Effector memory CD8-positive, alpha-beta T cell (primary cell): ENCODE measurements at places on chromosomes 7 and 10.

DNA sequence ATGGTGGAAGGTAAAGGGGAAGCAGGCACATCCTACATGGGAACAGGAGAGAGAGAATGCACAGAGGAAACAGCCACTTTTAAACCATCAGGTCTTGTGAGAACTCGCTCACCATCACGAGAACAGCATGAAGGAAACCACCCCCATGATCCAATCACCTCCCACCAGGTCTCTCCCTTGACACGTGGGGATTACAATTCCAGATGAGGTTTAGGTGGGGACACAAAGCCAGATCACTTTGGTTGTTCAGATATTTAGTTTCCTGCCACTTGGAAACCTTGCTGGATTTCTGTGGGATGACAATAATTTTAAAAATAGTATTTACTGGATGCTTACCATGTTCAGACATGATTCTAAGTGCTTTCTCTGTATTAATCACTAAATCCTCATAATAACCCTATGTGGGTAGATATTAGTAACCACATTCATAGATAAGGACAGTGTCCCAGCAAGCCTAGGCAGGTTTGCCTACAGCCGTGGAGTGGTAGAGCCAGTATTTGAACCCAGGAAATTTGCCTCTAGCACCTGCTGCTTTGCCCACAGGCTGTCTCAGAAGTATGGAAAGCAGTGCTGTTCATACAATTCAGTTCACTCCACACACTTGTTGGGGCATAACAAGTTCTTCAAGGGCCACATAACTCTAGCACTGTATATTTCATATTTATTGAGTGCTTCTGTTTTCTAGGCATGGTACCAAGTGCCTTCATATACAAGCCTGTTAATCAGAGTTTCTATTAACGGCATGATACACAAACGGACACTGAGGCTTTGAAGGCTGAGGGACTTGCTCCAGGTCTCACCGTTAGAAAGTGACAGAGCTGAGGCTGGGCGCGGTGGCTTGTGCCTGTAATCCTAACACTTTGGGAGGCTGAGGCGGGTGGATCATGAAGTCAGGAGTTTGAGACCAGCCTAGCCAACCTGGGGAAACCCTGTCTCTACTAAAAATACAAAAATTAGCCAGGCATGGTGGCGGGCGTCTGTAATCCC lies 8.3 kb downstream of the TLL2 start:
- DNase-seq, result no peak

DNA sequence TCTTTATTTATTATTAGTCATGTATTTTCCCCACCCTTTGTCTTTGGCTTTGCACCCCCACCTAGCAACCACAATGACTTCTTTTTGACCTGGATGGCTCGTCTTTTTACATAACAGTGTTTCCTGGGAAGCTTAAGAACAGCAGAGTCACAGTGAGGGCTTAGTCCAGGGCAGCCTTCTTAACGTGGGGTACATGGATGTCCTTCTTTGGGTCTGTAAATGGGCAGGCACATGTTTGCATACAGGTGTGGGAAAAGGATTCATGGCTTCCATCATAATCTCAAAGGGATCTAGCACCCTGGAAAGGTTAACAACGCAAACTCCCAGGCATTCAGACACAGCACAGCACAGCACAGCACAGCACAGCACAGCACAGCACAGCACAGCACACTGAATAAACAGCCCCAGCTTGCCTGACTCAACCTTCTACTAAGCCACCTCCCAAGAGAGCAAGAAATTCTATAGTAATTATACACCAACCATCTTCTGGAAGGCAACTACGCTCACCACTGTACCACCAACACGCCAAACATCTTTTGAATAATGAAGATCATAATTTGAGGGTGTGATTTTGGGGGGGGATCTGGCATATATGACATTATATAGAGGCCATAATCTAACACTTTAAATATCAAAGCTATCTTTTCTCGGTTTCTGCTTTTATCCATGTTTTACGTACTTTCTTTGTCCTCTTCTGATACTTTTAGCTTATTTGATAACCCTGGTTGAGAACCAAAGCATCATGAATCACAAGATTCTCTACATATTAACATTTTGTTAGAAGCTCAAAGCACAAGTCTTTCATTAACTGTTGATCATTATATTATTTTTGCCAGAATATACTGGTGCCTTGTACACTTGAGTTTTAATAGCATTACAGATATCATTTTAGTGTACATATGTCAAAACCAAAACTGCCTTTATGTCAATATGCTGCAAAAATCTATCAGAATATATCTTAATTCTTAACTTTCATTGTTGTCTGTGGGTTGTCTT lies 177.2 kb upstream of the KLF14 start:
- no peak for DNase-seq

DNA sequence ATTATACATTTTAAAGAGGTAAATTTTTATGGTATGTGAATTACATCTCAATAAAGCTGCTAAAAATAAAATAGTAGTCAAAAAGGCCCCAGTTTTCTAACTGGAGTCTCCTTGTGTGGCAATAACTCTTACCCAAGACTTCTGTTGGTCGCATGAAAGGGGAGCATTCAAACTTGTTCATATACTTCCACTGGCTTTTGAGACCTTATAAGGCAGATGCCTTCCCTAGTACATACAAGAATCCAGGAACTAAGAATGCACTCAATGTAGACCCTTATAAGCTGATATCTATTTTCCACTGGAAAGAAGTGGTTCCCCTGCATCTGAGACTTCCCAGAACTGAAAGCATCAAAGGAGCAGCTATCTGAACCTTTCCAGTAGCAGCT lies 13.0 kb downstream of the BCAP29 start:
- DNase-seq, result no peak

DNA sequence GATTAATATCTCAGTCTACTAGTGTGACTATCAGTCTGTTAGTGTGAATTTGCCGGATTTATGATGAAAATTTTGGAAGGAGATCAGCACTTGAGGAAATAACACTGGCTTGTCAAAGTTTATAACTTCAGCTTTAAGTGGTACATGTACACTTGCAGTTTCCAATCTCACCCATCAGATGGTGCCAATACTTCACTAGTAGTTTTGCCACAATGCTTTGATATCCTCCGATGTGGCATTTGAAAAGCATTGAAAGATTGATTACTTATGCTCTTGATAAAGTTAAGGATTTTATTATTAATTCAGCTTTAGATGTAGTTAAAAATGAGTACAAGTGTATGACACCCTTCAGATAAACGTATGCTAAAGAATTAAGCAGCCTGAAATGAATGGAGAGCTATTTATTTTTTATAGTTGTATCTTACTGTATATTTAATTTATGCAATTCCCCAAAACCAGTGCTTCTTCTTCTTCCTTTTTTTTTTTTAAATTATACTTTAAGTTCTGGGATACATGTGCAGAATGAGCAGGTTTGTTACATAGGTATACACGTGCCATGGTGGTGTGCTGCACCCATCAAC lies 98.2 kb downstream of the ANLN start:
- DNase-seq, result peak; percentile 36

DNA sequence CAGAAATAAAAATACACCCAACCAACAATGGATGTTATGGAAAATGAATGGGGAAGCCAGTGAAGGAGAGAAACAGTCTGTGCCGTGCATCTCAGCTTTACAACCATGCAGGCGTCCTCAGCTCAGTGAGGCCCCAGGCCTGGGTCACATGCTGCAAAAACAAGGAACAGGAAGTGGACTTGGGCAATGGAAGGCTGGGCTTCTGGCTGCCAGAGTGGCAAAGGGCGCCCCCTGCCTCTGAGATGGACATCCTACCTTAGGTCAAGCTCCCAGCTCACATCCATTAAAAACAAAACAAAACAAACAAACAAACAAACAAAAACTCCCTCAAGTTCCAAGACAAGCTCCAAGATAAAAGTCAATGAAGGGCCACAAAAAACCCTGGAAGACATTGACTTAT lies 54.7 kb upstream of the AFAP1L2 start:
- DNase-seq, result no peak

DNA sequence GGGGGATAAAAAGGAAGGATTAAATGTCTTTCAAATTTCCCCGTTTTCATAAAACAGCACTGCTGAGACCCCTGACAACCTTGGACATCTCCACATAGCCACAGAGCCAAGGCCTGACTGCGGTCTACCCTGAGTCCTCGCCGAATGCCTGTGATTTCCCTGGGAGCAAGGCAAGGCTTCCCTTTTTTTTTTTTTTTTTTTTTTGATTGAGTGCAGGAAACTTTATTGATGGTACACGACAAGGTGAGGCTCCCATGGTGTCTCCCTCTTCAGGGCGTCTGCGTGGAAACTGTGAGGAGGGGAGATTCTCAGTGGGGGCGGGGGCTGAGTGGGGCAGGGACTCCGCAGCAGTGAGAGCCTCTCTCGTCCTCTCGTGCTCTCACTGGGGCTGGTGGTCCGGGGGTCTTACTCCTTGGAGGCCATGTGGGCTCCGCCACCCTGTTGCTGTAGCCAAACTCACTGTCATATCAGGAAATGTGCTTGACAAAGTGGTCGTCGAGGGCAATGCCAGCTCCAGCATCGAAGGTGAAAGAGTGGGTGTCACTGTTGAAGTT lies 4.2 kb upstream of the RPP38 start:
- DNase-seq, result no peak

- no peak for DNase-seq
Measured at GRCh38 chr10:67785098-67785497, 52.9 kb downstream of the DNAJC12 start.

GRCh38 chr7:139635526-139636302 lies 112.2 kb downstream of the CLEC2L start:
- peak; percentile 16 for DNase-seq

DNA sequence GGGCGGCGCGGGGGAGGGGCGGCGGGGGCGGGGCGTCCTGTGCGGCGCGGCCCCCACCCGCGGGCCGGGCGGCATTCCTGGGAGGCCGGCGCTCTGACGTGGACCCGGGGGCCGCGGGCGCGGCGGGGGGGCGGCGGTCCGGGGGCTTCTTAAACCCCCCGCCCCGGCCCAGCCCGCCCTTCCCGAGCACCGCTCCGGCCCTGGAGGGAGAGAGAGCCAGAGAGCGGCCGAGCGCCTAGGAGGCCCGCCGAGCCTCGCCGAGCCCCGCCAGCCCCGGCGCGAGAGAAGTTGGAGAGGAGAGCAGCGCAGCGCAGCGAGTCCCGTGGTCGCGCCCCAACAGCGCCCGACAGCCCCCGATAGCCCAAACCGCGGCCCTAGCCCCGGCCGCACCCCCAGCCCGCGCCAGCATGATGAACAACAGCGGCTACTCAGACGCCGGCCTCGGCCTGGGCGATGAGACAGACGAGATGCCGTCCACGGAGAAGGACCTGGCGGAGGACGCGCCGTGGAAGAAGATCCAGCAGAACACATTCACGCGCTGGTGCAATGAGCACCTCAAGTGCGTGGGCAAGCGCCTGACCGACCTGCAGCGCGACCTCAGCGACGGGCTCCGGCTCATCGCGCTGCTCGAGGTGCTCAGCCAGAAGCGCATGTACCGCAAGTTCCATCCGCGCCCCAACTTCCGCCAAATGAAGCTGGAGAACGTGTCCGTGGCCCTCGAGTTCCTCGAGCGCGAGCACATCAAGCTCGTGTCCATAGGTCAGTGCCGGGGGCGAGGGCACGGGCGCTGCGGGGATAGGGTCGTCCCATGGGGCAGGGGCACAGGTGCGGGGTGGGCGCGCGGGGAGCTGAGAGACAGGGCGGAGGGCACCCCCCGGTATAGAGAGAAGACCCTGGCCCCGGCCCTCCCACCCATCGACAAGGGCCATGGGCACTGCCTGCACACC lies at the start of gene FLNC:
Gene FLNC (plus strand): TSS at position 176 of the 947 bp plus-strand sequence. CDS start 232 bp downstream, at position 408.
- DNase-seq, result peak; percentile 17

- no peak for DNase-seq
Measured at GRCh38 chr10:118501637-118502440, 93.6 kb downstream of the PRLHR start.

- DNase-seq, result no peak
Measured at GRCh38 chr10:32605787-32606186, 159.8 kb downstream of the CCDC7 start.

GRCh38 chr10:13649844-13650520 lies 63.2 kb downstream of the PRPF18 start:
- no peak for DNase-seq

DNA sequence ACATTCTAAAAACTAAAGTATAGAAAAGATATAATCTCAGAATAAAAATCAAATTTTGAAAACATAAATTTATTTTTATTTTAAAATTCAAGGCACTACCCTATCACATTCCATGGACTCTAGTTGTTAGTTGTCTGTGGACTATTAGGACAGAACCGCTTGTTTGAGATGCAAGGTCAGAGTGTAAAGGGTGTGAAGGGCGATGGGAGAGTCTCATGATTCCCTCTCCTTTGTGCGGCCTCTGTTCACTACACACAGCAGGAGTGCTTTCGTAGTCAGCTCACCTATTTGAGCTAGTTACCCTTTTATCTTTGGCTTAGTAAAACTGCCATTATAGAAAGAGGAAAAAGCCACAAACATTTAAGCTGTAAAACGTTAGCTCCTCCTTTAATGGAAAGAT lies 189.8 kb upstream of the TEX47 start:
- DNase-seq, result no peak

DNA sequence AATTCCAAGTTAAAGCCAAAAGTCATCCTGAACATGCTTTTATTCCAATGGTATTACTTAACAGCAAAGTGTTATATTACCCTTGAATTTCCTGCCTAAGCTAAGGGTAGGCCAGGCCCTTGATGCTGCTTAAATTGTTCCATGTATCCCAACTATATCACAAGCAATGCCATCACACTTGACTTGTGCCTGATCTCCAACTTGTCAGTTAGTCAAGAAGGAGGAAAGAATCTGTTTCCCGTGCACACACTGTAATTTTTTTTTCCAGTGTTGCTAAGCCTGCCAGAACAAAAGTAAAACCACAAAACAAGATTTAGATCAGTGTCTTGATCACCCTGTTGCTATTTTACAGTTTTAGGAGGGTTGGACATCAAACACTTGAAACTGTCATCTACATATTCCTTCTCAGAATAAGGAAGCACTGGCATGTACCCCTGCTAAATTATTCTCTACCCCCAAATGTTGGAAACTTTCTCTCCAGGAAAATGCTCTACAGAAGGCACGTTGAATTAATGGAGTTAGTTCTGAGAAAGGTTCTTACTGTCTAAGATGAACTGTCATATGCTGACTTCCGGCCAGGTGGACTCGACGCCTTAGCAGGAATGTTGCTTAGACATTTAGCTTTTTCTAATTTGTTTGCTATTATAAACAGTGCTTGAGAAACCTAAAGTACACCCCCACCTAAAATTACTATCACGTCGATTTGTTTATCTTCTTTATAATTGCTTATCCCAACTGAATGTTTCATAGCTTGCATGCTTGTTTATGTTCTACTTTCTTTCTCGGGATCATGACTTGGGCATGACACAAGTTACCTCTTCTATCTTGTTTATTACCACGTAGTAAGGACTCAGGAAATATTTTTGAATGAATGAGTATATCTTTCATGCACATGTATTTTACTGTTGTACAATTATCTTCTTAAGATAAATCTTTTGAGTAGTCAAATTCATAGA lies 105.5 kb upstream of the ZNF438 start:
- DNase-seq, result no peak

- no peak for DNase-seq
Measured at GRCh38 chr7:100080907-100081534, 502 bp downstream of the ZNF3 start.

GRCh38 chr7:104175361-104175984 lies 32.3 kb downstream of the ORC5 start:
- DNase-seq, result no peak

GRCh38 chr10:18261063-18261610 lies 120.9 kb downstream of the CACNB2 start:
- DNase-seq, result no peak
